Glomerular endothelial cell (primary cell): ENCODE measurements at places on chromosomes 7 and 10. TPM values are rescaled to one million over a fixed set of nuclear protein-coding genes. Genes with fewer than 3 reads are reported as not detected.

The GFRA1 gene
- total RNA-seq = 0.99 and 5.6 TPM in 2 replicates

The NSMCE4A gene
- 54.3 and 56.3 TPM in 2 replicates for total RNA-seq

The SEC31B gene
- total RNA-seq = 2.8 and 11.6 TPM in 2 replicates

The C10orf143 gene
- 0.10 TPM in 1 of 2 replicates, not detected in the other for total RNA-seq

The AKR1B15 gene
- not detected in 2 replicates for total RNA-seq

The PON1 gene
- not detected in 2 replicates for total RNA-seq

The TMEM196 gene
- not detected in 2 replicates for total RNA-seq

The SPDYE9 gene
- not detected in 2 replicates for total RNA-seq

The ZC3HAV1 gene
- total RNA-seq = 50.0 and 54.7 TPM in 2 replicates

The NDUFA5 gene
- total RNA-seq = 28.0 and 31.6 TPM in 2 replicates

The FFAR4 gene
- not detected in 2 replicates for total RNA-seq

The PILRA gene
- 2.5 TPM in 1 of 2 replicates, not detected in the other for total RNA-seq

The CPA2 gene
- total RNA-seq = not detected in 2 replicates

The WDFY4 gene
- 0.41 and 1.1 TPM in 2 replicates for total RNA-seq

The BHLHA15 gene
- 0.53 and 0.68 TPM in 2 replicates for total RNA-seq

The ABCC2 gene
- 0.10 and 0.70 TPM in 2 replicates for total RNA-seq

The GNAT3 gene
- total RNA-seq = not detected in 2 replicates

The GPR85 gene
- 0.24 and 2.6 TPM in 2 replicates for total RNA-seq

The TRIL gene
- 0.48 and 1.2 TPM in 2 replicates for total RNA-seq

The ITPRID1 gene
- total RNA-seq = not detected in 2 replicates

The NYAP1 gene
- total RNA-seq = 2.5 and 3.6 TPM in 2 replicates

The CH25H gene
- total RNA-seq = not detected in 2 replicates

The ZFAND2A gene
- total RNA-seq = 18.1 and 23.5 TPM in 2 replicates

The ADAMTS14 gene
- total RNA-seq = 2.9 and 3.4 TPM in 2 replicates

The GRM3 gene
- not detected in 2 replicates for total RNA-seq

The PODXL gene
- 349 and 350 TPM in 2 replicates for total RNA-seq

The PNLIP gene
- total RNA-seq = not detected in 2 replicates

The GPR26 gene
- not detected in 2 replicates for total RNA-seq

The GIMAP5 gene
- total RNA-seq = 27.1 and 28.6 TPM in 2 replicates
